T follicular helper cell (primary cell): ENCODE measurements at places on chromosomes 13 and 19.

- DNase-seq = no peak
These were observed 3.1 kb upstream of the GRK1 start for GRCh38 chr13:113663934-113664333.

GRCh38 chr13:39566216-39566869, 36.6 kb downstream of the LHFPL6 start:
- DNase-seq = no peak

DNA sequence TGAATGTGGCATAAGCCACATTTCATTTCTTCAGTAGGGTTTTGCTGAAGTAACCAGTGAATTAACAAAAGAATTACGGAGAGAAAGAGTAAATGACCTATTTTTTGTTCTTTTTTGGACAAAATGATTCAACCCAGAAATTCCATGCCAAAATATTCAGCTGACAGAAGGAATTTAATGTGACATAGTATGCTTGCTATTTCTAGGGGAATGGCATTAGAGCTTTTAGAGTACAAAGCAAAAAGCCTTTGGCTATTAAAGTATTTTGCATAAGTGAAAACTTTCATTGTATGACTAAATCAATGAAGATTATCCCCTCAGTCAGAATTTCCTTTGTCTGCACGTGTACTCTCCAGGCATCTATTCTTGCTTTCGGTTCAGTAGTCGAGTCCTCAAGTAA, 465.3 kb downstream of the COG6 start:
- no peak for DNase-seq

DNA sequence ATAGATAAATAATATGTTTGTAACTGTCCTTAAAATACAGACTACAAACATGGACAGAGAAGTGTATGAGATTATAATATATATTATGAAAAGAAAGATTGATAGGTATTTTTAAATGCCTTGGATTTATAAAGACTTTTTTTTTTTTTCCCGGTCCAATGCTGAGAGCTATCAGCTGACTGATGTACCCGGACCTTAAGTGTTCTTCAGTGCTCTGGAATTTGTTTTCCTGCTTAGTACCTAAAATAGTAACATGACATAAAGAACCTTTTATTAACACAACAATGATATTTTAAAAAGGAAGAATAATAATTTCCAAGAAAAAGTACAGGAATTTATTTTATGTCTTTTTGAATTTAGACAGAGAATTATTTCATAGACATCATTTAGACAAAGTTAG, 795.5 kb upstream of the PCDH9 start:
- DNase-seq = no peak

DNA sequence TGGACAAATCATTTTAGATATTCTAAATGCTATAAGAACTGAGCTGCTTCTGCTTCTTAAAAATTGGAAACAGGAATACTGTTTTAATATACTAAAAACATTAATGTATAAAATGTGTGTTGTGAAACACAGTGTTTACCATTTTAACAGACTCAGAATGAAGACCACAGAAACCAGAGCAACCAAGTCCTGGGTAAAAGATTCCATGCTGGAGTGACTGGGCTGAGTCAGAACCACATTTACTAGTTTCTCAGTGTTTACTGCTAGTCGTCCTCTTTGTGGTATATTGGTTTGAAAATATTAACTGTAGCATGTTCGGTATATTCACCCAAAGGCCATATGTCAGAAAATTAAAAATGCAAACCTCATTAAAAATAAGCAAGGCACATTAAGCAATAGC, 31.9 kb downstream of the ANKRD10 start:
- DNase-seq = no peak

DNA sequence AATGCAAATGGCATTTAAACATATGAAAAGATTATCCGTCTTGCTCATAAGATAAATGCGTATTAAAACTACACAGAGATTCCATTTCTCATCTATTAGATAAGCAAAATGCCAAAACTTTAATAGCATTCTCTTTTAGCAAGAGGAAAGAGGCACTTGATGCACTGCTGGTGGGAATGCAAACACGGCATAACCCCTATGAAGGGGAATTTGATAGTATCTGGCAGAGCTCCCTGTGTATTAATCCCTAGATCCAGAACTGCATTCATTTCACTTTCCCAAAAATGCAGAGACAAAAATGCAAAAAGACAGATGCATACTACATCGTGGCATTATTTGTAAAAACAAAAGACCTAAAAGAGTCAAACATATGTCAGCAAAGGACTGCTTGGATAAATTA, 193.6 kb upstream of the STARD13 start:
- DNase-seq = no peak

DNA sequence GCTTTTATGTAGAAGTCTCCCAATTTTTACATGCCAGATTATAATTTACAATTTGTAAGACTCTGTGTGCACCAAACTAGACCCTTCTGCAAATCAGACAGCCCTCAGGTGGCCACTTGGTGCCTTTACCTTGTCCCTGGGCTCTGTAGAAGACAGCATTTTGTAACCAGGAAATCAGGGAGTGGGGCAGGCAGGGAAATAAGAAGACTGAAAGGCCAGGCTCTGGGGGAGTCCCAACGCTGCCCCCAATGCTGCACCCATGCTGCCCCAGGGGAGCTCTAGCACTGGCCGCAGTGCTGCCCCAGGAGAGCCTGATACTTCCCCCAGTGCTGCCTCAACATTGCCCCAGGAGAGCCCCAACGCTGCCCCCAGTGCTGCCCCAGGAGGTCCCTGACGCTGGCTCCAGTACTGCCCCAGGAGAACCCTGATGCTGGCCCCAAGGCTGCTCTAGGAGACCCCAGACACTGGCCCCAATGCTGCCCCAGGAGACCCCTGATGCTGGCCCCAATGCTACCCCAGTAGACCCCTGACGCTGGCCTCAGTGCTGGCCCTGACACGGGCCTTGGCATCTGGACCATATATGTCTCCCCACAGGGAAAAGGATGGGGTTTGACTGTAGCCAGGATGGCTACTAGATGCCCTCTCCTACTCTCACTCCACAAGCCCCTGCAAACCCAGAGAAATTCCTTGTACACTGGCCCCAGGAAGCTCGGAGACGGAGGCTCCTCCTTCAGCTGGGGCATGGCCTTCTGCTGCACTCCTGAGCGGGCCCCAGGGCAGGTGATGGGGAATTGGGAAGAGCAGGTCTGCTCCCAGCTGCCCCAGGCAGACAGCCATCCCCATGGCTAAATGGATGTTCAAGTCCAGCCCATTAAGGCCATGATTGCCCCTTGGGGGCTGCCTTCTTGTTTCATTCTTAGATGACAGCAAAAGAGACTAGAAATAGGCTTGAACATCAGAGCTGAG, 23.6 kb downstream of the VSTM2B start:
- DNase-seq = no peak

GRCh38 chr19:13788991-13789390, 6.3 kb upstream of the ZSWIM4 start:
- DNase-seq = no peak

GRCh38 chr13:38166116-38166515, 183.5 kb upstream of the UFM1 start:
- no peak for DNase-seq

DNA sequence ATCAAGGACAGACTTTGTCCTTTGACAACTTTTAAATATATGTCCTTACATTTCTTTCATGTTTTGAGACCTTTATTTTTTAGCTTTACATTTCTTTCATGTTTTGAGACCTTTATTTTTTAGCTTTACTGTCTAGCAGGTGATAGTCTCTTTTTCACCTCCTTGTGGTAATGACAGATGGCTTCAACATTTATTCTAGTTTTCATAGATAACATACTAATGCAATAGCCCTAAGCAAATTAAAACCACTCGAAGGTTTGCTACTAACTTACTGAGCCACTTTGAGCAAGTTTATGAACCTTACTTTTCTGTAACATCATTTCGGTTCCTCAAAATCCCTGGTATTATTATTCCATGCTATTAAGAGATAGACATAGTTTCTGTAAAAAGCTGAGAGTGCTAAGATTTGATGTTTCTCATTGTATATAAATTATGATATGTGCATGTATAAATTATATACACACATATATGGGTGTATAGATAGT, 4.5 kb downstream of the DACH1 start:
- DNase-seq = no peak

DNA sequence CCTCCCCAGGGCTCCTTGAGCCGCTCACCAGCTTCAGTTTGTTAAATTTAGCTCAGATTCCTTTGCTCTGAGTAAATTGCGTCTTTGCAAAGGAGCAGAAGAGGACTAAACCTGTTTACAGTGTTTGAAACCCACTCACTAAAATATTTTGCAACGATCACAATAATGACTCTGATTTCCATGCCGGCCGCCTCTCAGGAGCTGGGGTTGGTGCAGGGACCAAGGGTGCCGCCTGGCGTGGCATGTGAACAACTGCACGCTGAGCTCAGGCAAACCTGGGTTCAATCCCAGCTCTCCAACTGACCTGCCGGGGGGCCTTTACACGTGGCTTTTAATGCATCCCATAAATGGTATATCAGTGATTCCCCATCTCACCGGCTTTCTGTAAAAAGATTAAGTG, 68.7 kb upstream of the CACNA1A start:
- no peak for DNase-seq

- no peak for DNase-seq
These were observed 1.7 kb downstream of the PRR12 start for GRCh38 chr19:49592486-49593232.

DNA sequence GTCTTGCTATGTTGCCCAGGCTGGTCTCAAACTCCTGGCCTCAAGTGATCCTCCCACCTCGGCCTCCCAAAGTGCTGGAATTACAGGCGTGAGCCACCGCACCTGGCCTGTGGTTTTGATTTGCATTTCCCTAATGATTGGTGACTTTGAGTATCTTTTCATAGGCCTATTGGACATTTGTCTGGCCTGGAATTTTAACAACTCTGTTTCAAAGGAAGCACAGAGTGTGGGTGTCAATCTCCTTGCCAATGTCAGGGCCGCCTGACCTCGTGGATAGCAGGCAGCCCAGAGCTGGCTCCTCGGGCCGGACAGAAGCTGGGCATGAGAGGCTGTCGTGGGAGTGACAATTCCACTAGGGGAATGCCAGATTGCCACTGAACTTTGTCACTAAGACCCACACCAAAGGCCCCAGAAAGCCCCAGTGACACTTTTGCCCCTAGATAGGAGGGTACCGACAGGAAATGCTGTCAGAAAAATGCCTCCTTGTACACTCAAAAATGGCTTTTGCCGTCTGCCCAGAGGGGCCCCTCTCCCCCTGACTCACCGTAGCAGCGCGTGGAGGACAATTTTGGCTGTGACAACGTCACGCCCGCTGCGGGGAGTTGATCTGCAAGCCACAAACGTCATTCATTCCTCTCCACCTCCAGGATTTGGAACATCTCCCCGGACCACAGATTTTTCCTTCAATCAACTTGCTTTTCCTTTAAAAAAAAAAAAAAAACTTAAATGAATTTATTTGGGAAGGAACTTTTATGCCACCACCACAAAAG, 11.7 kb upstream of the ADGRE5 start:
- DNase-seq = peak; percentile 84

DNA sequence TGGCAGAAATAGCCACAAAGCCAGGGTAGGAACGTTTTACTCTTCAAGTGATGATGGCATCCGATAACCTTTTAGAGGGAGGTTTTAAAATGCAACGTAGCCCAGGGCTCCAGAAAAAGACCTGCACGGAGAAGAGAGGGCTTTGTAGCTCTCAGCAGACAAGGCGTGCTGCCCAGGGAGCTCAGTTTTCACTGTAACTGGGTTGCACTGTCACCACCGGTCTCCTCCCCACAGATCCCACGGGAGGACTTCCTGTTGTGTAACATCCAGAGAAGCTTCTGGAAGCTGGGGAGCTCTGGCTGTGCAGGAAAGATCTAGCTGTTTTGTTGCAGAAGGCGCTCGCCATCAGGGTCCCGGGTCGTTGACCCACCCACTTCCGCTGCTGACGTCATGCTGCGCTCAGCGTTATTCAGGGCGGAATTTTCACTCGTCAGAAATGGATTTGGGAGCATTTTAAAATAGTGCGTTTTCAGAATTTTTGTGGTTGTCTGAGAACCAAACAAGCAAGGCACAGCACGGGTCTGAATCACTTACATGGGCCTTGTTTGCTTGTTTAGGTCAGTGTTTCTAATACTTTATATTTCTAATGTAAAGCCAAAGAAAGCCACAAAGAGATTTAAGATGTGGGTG, 50.8 kb downstream of the ATP11A start:
- DNase-seq = no peak

DNA sequence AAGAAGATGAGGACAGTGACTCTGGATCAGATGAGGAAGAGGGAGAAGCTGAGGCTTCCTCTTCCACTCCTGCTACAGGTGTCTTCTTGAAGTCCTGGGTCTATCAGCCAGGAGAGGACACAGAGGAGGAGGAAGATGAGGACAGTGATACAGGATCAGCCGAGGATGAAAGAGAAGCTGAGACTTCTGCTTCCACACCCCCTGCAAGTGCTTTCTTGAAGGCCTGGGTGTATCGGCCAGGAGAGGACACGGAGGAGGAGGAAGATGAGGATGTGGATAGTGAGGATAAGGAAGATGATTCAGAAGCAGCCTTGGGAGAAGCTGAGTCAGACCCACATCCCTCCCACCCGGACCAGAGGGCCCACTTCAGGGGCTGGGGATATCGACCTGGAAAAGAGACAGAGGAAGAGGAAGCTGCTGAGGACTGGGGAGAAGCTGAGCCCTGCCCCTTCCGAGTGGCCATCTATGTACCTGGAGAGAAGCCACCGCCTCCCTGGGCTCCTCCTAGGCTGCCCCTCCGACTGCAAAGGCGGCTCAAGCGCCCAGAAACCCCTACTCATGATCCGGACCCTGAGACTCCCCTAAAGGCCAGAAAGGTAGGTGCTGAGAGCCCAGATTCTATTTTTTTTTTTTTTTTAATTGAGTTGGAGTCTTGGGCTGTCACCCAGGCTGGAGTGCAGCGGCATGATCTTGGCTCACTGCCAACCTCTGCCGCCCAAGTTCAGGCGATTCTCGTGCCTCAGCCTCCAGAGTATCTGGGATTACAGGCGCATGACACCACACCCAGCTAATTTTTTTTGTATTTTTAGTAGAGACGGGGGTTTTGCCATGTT, 2.3 kb downstream of the PPP1R15A start:
- peak; percentile 65 for DNase-seq

GRCh38 chr19:58553799-58554493, 959 bp downstream of the CHMP2A start:
- no peak for DNase-seq

DNA sequence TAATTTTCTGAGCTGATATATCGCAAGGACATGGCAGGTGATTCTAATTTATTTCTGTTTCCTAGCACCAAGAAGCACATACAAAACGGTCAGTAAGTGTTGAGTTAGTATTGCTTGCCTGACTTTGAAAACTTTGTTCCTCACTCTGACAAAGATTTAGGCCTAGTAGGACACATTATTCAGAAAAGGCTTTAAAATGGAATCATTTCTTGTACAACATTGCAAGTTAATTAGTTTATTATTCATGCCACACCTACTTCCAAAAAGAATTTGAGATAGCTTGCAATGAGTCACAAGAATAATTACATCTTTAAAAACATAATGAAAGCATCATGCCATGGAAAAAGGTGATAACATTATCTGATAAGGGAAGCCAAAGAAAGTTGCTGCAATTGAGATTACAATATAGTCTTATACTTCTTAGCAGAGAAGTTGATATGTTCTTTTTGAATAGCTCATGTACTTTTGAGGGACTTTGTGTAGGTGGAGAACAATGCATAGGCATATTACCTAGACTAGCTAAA, 474.2 kb downstream of the KLF5 start:
- no peak for DNase-seq

GRCh38 chr19:15266683-15267082, 34.4 kb upstream of the EPHX3 start:
- no peak for DNase-seq

- DNase-seq = no peak
These were observed 147.4 kb downstream of the RNF17 start for GRCh38 chr13:24911133-24911908.
